ENCODE measurements at places on chromosomes 16 and 17.

DNA sequence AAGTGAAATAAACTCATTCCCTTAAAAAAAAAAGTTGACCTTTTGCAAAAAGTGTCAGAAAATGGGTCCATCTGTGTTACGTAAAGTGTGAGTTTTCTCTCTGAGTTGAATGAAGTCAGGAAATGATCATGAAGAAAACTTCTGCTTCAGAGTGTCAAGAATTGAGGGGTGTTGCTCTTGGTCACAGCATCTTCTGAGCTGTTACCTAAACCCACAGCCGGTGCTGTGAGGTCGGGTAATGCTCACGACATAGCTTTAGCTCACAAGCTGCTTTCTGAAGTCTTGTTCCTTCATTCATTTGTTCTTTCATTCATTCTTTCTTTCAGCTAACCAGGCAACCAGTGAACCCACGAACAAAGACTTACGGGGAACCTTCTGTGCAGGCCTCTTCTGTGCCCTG lies 372.1 kb downstream of the CPPED1 start:
- no peak for DNase-seq

GRCh38 chr16:67730326-67730725 lies 11.2 kb upstream of the GFOD2 start:
- no peak for DNase-seq

DNA sequence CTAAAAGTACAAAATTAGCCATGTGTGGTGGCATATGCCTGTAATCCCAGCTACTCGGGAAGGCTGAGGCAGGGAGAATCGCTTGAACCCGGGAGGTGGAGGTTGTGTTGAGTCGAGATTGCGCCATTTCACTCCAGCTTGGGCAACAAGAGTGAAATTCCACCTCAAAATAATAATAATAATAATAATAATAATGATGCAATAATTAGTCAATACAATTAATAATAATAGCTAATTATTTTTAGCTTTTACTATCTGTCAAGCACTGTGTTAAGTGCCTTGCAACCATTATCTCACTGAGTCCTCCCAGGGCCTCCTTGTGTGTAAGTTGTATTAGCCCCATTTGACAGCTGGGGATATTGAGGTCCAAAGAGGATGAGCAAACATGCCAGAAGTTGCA lies 14.3 kb upstream of the HS3ST3A1 start:
- no peak for DNase-seq

DNA sequence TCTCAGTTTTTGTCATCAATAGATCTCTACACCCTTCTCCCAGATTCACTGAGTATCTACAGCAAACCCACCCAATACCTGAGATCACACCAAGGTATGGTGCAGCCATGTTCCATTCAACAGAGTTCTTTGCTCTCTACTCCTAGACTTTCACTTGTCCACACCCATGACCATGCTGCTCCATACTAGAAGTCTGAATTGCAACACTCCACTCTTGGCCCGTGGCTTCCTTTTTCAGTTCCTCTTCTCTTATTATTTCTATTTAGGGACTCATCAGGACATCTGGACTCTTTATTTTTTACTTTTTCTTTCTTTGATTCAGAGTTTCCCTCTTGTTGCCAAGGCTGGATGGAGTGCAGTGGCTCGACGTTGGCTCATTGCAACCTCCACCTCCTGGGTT lies 37.1 kb downstream of the YWHAE start:
- no peak for DNase-seq

GRCh38 chr16:85077039-85077438 lies 35.2 kb downstream of the CIBAR2 start:
- no peak for DNase-seq

DNA sequence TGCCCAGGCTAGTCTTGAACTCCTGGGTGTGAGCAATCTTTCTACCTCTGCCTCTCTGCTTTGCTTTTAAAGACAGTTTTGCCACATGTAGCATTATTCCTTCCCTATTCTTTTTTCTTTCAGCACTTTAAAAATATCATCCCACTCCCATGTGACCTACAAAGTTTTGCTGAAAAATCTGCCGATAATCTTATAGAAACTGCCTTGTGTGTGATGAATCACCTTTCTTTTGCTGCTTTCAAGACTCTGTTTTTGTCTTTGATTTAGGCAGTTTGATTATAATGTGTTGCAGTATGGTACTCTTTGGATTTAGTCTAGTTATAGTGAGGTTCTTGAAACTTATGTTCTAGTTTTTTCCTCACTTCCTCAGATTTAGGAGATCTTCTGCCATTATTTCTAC lies 142.0 kb upstream of the KIF2B start:
- no peak for DNase-seq

- DNase-seq: no peak
Observed at GRCh38 chr17:65072660-65073071, 16.1 kb upstream of the GNA13 start.

DNA sequence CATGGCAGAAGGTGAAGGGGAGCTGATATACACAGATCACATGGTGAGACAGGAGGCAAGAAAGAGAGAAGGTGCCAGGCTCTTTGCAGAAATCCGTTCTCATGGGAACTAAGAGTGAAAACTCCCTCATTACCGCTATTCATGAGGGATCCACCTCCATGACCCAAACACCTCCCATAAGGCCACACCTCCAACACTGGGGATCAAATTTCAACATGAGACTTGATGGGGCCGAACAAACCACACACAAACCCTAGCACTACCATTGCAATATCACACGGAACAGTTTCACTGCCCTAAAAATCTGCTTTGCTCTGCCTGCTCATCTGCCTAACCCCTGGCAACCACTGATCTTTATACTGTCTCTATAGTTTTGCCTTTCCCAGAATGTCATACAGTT lies 34.8 kb downstream of the C17orf67 start:
- DNase-seq: no peak
